ENCODE measurements at places on chromosomes 11 and 22.
A peak's percentile ranks its signal among the peaks of the same experiment; 100 is the strongest.

- DNase-seq, result no peak
Measured at GRCh38 chr11:94342250-94342649, 37.9 kb downstream of the IZUMO1R start.

DNA sequence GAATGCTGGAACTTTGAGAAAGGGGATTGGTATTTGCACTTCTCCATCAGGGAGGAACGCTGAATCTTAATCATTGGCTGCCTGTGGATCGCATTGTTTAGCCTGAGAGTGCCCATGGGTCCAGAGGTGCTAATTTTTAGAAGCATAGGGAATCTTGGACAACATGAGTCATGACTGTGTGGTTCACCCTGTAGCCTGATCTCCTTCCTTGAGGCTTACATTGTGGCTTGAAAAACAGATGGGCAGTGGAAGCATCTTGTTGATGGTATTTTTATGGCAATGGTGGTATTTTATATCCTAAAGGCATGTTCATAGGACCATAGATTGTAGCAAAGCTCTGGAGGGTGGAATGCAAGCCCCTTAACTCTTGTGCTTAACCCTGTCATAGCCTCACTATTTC, 99.2 kb upstream of the DBX1 start:
- no peak for DNase-seq

- no peak for DNase-seq
Measured at GRCh38 chr11:29534836-29535235, 482.0 kb downstream of the KCNA4 start.

DNA sequence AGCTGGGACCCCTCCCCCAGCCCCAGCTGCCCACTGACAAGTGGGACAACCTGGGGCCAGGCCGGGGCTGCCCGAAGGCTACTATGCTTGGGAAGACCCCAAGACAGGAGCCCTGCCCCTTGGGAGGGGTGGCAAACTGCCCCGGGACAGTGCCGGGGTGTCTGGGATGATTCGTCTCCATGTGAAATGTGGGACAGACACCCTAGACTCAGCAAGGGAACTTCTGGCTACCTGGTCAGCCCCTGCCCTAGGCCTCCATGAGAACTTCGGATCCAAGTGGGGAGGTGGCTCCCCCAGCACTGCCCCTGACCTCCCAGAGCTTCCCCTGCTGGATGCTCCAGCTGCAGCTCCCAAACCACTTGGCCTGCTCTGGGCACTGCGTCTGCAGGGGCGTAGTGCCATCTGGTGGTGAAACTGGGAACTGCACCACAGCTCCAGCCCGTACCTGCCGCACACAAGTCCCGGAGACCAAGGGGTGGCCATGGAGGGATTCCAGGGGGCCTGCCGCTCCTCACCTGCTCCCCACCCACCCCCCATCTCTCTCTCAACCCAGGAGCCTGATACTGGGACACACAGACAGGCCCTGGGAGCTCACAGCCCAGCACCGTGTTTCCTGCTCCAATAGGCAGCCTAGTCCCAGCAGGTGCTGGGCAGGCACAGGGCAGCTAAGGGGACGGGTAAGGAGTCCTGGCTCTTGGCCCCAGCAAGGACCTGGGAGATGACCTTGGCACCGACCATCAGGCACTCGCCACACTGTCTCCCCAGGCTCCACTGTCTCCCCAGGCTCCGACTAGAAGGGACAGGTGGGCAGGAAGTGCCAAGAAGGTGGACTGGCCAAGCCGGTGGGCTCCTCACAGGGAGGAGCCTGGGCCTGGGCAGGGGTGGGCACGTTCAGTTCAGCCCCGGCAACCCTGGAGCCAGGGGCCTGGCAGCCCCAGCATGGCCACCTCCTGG, 194.1 kb downstream of the IGLL1 start:
- peak; percentile 71 for DNase-seq

DNA sequence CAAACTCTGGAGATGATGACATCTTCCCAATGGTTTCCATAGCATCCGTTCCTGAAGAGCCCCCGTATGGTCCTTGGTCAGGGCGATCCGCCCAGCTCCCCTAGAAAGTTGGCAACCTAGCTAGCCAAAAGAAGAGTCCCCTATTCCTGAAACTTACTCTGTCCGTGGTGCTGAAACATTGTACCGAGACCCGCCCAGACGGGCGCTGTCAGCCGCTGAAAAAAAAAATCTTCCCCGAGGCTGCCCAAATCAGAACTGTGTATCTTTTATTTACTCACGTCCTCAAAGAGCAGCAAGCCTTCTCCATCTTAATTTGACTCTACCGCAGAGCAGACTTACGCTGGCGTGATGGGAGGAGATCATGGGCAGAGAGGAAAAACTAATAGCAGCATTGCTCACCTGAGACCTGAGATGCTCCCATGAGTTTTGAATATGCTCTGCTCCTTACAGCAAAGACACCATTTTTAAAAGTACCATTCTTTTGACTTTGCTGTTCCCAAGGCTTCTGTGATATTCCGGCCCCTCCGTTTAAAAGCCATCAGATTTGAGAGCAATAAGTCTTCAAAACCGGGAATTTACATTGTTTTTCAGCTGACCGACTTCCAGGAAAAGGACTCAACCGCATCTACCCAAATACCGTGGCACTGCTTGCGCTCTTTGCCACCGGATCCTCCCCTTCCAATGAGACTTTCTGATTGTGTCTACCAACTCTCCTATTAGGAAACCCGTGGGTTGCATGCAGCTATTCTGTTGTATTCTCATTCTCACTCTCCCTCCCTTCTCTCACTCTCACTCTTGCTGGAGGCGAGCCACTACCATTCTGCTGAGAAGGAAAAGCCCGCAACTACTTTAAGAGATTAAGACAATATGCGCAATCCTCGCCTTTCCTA, at the start of gene SLC17A6:
TSS of gene SLC17A6 (plus strand) at position 786 of the 890 bp plus-strand sequence. CDS start 153 bp downstream, outside the sequence.
- DNase-seq, result no peak

DNA sequence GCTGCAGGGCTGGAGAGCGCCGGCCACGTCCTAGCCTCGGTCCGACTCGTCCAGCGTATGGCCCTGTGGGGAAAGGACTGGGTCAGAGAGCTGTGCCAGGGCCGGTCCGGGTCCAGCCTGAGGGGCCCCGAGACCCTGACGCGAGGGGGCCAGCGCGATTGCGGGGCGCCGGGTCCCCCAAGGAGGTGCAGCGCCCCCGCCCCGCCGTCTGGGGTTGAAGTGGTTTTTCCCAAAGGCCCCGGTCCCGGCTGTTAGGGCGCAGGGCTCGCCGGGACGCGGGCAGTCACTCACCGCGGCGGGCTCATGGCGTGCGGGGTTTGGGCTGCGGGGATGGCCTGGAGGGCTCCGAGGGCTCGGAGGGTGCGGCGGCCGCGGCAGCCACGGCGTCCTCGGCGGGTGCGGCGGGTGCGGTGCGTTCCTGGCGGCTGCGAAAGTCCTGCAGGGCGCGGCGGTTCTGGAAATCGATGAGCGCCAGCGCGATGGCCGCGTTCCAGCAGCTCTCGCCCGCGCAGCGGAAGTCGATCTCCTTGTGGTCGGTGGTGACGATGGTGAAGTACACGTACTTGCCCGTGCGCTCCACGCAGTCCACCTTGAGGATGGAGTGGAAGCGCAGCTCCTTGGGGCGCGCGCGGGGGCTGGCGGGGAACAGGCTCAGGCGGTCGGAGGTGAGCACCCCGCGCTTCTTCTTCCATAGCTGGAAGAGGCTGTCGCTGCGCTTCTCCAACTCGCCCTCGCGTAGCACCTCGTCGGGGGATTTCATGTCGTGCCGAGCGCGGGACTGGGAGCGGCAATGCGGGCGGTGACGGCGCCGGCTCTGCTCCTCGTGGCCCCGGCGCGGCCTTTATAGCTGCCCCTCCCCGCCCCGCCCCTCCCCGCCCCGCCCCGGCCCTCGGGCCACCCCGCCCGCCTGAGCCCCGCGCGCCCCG, at the start of gene PHLDA2:
TSS of gene PHLDA2 (minus strand) at position 816 of the 926 bp plus-strand sequence. CDS start at position 760, 56 bp downstream.
- no peak for DNase-seq

DNA sequence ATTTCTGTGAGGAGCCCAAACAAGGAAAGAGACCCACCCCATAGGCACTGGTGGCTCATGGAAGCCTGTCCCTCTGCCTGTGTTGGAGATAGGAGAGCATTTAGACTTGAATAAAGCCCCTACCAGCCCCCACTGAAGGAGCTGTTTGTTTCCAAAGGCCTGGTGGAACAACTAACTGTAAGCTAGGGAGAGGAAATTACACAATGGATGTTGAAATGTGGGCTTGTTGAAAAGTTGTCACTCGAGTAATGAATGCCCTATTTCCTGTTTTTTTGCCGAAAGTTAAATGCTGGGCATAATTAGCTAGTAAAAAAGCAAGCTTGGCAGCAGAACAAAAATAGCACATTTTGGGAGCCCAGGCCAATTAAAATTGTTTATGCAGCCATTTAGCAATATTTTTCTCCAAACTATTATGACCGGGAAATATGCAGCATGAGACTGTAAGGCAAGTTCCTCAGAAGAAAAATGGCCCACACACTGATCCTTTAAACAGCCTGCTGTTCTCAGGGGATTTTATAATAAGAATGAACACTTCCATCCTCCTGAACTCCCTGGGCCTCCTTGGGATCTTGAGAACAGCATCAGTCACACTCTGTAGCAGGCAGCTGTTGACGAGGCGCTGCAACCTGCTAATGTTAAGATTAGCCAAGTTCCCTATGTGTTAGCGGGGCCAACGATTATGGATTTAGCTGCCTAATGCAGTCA, 38.6 kb upstream of the LMO2 start:
- DNase-seq, result no peak

GRCh38 chr11:71575723-71576424, 6.8 kb downstream of the KRTAP5-11 start:
- DNase-seq, result no peak

DNA sequence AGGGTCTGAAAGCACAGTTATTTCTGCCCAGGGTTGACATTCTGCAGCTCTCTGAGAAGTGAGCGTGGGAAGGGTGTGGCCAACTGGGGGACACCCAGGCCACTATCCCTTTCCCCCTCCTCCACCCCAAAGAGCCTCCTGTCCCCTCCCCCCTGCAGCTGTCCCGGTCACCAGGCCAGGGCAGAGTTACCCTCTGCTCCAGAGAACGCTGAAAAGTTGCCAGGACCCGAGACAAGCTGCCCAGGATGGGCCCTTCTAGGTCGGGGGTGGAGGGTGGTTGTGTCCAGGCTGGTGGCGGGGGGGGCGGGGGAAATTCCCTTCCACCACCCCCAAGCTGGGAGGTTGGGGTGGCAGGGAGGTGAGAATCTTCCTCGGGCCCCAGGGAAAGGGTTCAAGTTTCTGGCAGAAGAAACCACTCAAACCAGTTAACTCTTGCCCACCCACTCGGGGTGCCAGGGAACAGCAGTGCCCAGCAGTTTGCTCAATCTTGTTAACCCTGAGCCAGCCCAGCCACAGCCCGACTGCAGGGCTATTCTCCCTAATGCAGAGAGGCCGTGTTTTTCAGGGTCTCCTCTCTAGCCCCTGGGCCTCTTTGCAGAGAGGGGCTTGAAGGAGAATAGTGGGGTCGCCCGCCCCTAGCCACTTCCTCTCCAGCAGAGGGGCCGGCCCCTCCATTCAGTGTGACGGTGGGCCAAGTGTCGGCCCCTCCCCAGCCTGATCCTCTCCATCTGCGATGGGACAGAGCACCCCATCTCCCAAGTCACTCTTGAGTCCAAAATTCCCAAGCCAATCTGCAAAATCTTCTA, 697 bp downstream of the LGALS1 start:
- DNase-seq, result no peak

- no peak for DNase-seq
Measured at GRCh38 chr22:46379066-46379930, 43.8 kb downstream of the TRMU start.

DNA sequence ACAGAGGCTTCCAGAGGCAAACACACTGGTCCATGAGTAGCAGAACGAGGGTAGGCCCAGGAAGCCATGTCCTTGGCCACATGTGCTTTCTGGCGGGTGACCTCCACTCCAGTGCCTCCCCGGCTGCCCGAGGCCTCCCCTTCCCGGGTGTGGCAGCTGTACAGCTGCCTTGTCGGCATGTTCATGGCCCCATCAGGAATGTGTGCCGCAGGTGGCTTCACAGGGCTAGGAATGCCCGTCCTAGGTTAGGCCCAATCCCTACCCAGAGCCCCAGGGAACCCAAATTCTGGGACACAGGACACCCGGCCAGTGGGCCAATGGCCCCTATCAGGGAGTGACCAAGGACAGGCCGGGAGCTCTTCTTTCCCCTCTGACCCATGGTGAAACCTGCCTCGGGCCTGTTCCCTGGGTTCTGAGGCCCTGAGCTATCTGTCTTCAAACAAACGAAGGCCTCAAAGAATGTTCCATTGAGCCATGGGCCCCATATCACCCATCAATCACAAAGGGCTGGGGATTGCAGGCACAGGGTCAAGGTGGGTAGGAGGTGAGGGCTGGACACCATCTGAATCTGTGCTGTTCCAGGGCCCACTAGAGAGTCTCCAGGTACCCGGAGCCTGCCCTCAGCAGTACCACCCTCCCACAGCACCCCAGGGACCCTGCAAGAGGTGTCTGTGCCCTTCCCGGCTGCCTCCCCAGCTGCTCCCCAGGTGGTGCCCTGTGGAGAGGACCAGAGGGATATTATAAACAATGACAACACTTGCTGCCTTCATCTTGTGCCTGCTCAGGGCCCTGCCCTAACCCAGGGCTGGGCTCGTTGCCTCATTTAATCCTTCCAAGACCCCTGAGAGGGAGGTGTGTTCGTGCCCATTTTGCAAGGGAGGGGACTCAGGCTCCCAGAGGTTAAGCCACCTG, 4.0 kb upstream of the CDKN1C start:
- no peak for DNase-seq

DNA sequence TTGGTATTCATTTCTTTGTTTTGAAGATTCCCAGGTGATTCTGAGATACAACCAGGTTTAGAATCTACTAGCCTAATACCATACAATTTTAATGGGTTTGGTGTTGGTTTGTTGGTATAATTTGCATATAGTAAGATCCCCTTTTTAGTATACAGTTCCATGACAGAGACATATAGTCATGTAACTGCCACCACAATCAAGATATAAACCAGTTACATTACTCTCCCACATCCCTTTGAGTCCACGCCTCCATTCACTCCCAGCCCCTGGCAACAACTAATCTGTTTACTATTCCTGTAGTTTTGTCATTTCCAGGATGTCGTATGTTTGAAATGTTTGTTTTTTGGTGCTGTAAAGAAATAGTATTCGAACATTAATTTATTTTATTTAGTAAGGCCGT, 4.3 kb downstream of the ASRGL1 start:
- no peak for DNase-seq

DNA sequence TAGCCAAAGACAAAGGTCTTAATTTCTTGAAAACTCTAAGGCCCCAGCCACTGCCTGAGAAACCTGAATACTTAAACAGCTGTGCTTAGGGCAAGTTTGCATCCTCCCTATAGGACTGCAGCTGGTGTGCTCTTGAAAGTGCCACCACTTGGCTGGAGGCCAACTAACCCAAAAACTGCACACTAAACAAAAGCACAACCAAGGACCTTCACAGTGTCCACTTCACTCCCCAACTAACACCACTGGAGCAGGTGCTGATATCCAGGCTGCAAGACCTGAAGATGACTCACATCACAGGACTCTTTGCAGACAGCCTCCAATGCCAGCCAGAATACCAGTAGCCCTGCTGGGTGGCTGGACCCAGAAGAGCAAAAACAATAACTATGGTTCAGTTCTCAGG, 357.7 kb upstream of the ARHGAP42 start:
- DNase-seq, result no peak

DNA sequence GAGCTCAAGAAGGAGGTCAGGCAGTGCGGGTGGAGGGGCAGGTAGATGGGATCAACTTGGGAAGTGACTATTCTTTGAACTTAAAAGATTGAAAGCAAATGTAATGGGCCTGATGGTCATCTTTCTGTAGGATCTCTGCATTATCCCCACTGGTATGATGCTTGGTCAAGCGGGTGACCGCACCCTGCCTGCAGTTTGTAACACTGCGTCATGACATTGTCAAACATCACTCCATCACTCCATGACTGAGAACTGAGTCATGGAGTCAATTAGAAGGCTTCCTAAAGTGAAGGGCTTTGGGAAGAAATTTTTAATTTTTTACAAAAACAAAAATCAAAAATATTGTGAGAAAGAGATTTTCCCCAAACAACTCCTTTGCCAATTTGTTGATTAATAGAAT, 62.4 kb upstream of the BMAL1 start:
- DNase-seq, result no peak

GRCh38 chr11:94171693-94172440, 43.2 kb downstream of the PANX1 start:
- peak; percentile 7 for DNase-seq
